ENCODE measurements at places on chromosomes 3 and 15.

GRCh38 chr15:38362355-38362754, 91.6 kb upstream of the FAM98B start:
- no peak for DNase-seq

DNA sequence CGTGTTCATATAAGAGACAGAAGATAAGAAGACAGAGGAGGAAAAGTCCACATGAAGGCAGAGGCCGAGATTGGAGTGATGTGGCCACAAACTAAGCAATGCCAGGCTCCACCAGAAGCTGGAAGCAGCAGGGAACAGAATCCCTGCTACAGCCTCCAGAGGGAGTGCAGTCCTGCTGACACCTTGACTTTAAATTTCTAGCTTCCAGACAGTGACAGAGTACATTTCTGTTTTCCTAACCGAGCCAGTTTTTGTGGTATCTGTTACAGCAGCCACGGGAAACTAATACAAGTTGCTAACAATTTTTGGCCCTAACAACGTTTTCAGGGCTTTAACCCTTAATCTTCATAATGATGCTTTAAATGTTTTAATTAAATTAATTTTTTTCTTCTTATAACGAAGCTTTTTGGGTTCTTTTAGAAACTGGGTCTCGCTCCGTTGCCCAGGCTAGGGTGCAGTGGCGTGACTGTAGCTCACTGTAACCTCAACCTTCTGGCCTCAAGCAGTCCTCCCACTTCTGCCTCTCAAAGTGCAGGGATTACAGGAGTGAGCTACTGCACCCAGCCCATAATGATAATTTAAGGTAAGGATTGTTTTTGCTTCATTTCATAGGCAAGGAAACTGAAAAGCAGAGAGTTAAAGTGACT, 202.3 kb upstream of the PROK2 start:
- no peak for DNase-seq

- DNase-seq = no peak
Observed at GRCh38 chr15:95131131-95131556, 899.8 kb downstream of the MCTP2 start.

DNA sequence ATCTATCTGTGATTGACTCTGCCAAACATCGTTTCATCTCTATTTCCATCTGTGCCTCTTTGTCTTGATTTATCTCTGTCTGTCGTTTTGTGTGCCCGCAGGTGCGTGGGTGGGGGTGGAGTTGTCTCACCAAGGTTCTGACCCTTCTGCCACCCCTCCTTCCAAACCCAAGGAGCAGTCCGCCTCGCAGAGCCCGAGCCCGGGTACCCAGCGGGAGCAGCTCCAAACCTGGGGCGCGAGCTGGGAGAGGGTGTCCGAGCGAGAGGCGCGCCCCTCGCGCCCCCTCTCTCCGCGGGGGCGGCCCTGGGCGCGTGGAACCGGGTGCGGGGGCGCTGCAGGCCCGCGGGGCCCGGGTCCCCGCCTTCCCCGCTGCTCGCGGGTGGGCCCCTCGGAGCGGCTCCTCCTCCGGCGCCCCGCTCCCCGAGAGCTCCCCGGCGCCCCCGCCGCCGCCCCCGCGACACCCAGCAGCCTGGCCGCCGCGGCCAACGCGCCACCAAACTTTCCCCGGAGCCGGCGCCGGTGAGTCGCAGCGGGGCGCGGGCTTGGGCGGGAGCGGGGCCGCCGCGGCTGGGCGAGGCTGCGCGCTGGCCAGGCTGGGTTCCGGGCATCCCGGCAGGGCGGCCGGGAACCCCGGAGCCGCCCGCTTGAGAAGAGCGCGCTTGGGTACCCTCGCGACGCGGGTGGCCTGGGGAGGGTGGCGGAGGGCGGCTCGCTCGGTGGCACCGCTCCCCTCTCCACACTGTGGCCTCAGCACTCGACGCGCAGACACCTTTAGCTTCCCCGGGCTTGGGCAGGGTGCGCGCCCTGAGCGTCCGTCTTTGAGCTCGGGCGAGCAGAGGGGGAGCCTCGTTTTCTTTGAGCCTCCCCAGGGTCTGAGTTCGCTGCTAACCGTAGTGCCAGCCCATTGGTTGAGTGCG, at the start of gene HRH1:
Gene HRH1, plus strand, starts transcription at position 458 of the 917 bp plus-strand sequence. CDS start 104,545 bp downstream, outside the sequence.
- DNase-seq = no peak

GRCh38 chr3:30686799-30687198, 80.4 kb downstream of the TGFBR2 start:
- DNase-seq = no peak

DNA sequence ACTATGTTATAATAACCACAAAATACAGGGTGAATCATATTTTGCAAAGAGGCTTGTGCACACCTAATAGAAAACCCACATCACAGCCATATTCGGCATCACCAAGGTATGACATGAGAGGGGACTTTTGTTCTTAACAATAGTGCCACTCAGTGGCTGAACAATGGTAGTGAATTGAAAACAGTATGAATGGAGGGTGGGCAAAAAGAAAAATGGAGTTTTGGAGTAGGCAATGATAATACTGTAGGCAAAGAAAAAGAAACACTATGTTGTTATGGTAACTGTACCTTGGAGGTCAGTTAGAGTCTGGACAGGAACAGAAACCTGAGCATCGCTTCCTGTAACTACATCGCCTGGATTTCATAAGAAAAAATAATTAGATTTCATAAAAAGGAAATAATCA, 348.6 kb downstream of the PLCL2 start:
- DNase-seq = no peak

DNA sequence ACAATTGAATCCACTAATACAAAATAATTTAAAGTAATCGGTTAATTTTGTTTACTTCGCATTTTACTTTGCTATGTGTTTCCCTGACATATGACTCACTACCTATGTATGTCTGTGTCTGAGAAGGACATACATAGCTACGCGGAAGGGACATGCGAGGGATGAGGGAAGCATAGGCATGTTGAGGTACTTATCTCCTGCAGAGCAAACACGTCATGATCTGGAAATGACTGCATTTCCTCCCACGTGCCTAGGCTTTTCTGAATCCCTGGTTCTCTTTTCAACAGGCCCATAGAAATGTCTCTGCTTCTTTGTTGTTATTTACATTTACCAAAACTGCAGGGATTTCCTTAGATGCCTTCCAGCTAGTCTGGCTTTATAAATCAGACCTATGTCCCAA, 27.5 kb downstream of the ALCAM start:
- DNase-seq = no peak

DNA sequence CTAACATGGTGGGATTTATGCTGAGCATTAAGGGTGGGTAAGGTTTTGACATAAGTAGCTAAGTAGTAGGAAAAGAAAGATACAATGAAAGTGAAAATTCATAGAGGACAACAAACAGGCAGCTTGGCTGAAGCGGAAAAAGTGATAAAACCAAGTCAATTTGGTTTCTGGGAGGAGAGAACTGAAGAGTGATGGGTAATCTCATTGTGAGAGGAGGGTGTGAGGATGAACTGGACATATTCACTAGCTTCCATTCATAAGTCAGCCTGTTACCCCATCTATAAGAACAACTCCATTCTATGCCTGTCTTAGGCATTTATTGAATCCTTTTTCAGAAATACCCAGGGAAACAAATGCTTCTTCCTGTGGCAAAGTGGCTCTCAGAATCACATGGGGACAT, 67.1 kb upstream of the BBX start:
- DNase-seq = no peak

DNA sequence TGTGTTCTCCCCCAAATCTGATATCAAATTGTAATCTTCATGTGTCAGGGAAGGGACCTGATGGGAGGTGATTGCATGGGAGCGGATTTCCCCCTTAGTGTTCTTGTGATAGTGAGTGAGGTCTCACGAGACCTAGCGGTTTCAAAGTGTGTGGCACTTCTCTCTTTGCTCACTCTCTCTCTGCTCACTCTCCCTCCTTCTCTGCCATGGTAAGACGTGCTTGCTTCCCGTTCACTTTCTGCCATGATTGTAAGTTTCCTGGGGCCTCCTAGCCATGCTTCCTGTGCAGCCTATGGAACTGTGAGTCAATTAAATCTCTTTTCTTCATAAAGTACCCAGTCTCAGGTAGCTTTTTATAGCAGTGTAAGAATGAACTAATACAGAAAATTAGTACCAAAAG, 30.6 kb upstream of the OR5H6 start:
- DNase-seq = no peak

- DNase-seq = no peak
Observed at GRCh38 chr15:45715528-45715927, 80.7 kb downstream of the SQOR start.

DNA sequence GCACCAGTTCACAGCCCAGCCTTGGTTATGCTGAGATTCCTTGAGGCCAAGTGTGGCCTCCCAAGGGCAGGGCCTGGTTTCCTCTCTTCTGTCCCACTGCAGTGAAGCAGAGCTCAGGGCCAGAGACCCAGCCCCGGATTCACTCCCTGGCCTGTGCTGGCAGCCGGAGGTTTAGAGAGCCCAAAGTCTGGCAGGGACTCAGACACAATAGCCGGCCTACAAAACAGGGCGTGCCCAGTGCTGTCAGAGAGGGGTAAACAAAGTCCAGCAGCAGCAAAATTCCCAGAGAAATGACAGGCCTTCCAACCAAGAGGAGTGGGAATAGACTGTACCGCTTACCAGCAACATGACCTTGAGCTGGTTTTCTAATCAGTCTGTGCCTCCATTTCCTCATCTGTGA, 14.0 kb downstream of the VIPR1 start:
- no peak for DNase-seq

DNA sequence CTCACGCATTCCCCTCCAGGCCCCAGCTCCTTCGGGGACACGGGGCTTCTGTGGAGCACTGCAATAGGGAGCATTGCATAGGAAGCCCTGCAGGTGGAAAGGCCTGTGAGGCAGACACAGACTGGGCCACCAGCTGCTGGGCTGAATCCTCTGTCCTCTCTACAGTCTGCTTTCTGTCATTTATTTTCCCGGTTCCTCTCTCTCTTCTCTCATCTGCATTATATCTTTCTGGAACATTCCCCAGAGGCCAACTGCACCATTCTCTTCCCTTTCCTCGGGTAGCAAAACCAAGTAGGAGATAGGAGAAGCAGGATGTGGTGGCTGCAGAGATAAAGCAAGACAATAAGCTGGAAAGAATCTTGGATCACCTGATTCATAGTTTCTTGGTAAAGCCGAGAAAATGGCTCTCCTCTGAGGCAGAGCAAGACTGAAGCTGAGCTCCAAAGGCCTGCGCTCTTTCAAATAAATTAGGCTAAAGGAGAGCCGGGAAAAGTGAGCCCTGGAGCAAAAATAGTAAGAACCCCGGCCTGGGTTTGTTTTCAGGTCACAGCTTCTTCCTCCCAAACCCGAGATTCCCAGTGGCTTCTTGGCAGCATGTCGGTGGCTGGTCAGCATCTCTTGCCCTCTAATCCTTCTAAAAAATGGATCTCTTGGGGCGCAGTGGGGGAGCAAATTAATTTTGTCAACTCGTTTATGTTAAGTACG, 5.3 kb downstream of the TM4SF4 start:
- no peak for DNase-seq

DNA sequence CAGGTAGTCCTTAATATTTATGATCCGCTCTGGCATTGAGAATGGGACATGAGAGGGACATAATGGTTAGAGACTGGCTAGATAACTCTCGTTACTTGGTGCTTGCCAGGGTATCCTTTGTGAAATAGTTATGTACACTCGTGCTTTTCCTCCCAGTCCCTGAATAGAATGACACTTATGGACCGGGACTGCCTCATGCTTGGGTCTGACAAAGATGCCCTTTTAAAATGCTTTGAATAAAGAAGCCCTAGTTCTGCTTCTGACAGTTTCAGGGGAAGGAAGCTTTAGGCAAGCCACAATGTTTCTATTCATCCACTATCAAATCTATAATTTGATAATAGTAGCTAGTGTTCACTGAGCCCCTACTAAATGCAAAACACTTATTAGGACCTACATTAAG, 29.4 kb downstream of the POLR2M start:
- DNase-seq = no peak

- DNase-seq = no peak
Observed at GRCh38 chr3:69819282-69819681, 80.0 kb downstream of the MITF start.

GRCh38 chr15:29522373-29523276, 253.0 kb upstream of the NSMCE3 start:
- DNase-seq = no peak

GRCh38 chr3:161977063-161977462, 480.5 kb downstream of the OTOL1 start:
- DNase-seq = no peak

DNA sequence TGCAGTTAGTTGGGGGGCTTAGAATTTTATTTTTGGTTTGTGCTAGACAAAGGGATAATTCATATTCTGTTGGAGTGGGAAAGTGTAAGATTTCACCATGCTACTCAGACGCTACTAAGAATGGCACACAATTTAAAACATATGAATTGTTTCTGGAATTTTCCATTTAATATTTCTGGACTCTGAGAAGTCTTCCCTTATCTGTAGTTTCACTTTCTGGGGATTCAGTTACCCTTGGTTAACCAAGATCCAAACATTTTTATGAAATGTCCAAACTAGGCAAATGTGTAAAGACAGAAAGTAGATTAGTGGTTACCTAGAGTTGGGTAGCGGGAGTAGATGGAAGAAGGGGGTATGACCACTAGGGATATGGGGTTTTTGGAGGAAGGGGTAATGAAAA, 53.1 kb downstream of the TCF12 start:
- no peak for DNase-seq

DNA sequence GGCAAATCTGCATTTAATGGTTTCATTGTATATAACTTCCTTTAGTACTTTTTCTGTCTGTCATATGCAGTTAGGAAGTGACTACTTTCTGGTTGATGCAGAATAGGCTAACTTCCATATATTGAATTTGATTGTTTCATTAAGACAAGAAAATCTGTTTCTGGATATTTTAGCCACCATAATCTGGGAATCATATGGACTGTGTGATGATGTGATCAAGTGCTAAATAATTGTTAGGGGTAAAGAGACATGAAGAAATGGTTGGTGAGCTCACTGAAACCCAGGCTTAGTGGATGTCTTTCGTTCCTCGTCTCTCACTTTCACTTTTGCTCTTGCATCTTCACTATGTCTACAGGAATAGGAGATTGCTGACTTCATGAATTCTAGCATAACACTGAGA, 3.5 kb upstream of the MNS1 start:
- no peak for DNase-seq
